Stimulated activated CD8-positive, alpha-beta memory T cell treated with anti-CD3 and anti-CD28 coated beads, Interleukin-15, amount 100 ng/mL, for 1 hour (primary cell): ENCODE measurements at places on chromosomes 1 and 21.

GRCh38 chr1:47561523-47562007 is 123.7 kb downstream of the FOXD2 start:
- DNase-seq: no peak

- DNase-seq: no peak
These were observed 75.4 kb downstream of the PLD5 start for GRCh38 chr1:242448910-242449645.

DNA sequence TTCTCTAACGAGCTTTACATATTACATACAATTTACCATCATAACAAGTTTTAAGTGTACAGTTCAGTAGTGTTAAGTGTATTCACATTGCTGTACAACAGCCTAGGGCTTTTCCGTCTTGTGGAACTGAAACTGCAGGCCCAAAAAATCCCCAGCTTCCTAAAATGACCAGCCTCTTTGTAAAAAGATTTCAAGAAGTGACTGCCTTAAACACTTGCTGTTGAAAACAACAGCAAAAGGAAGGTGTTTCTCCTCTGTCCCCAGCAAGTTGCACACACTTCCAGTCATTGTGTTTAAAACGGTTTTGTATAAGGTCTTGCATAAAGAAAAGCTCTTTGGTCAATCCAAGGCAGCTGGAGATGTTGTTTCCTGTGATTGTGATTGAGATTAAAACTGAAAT is 16.0 kb upstream of the GBP1 start:
- no peak for DNase-seq

GRCh38 chr1:119040489-119040888 is 52.3 kb upstream of the TBX15 start:
- DNase-seq: no peak

DNA sequence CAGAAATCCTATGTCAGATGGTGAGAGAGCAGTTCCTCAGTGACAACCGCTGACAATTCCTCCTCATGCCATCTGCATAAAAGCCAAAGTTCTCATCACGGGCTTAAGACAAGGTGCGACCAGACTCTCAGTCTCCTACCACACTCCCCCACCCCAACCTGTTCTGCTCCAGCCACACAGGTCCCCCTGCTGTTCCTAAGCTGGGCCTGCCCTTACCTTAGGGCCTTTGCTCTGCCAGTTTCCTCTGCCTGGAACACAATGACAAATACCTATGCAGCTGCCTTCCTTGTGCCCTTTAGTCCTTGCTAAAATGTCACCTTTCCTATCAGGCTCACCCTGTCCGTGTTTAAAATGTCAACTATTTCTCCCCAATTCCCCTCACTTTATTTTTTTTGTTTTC is 382.2 kb downstream of the NTNG1 start:
- DNase-seq: no peak

DNA sequence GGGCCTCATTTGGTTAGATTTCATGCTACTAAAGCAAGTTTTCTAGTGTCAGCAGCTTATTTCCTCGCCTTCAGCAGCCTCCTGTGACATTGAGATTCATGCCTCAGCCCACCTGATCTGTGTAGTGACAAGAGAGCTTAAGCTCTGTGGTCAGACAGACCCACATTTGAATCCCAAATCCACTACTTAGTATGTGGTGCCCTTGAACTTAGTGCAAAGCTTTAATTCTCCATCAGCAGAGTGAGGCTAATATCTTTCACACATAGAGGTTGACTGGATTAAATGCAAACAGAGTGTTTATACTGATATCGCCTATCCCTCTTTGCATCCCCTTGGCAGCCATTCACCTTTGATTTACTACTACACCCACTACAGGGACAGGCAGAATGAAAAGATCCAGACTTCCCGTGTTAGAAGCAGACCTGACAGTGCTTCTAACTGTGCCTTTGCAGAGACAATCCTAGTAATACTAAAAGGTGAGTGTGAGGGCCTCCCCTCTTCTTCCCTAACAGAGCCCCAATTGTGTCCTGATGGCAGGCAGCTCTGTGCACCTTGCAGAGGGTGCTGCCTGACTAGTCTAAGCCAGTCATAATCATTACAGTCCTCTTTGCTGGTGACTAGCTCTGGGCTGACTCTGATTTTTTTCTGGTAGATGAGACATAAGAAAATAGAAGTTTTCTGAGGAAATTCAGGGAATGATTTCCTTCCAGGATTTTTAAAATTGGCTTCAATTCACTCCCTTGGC is 264.0 kb downstream of the CTH start:
- DNase-seq: no peak

GRCh38 chr1:242318140-242318539 is 206.4 kb downstream of the PLD5 start:
- no peak for DNase-seq

- no peak for DNase-seq
These were observed 7.2 kb upstream of the IGSF3 start for GRCh38 chr1:116674751-116675150.

DNA sequence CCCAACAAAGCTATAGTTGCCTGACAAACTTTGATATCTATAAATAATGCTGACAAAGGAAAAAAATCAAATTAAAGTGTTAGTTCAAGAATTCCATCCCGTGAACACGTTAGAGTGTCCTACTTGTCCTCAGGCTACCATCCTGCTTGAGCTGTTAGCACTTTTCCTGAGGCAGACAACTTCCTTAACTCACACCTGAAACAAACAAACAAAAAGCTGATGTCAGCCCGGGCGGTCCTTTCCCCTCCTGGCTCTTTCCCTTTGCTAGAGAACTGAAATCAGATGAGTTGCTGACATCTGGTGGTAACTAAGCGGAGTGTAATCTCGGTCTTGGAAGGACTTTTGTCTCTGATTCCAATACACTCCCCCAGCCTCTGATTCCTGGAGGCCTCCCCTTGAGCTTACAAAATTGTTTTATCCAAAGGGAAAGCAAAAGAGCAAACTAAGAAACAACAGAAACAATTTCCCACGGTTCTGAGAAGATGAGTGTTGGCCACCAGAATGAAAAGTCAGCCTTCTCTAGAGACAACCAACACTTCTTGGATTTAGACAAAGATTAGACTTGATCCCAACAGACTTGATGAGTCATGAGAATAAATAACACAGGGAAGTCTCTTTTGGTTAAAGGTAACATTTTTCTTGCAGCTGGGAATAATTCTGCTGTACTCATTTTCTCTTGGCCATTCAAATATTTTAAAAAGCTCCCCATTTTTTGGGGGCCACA is 135.4 kb downstream of the PROX1 start:
- DNase-seq: no peak

DNA sequence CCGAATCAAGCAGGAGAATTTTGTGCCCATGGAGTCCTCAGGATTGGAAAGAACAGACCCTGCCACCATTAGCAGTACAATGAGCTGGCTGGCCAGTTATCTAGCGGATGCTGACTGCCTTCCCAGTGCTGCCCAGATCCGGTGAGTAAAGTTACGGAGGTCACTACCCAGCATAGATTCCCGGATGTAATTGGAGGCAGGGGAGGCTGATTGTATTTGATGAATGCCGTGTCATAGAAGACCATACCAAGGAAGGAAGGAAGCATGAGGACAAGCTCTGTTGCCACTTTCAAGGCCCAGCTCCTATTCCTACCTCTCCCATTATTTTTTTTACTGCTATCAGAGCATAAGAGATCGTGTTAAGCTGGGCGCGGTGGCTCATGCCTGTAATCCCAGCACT is 26.2 kb upstream of the VAMP3 start:
- no peak for DNase-seq

DNA sequence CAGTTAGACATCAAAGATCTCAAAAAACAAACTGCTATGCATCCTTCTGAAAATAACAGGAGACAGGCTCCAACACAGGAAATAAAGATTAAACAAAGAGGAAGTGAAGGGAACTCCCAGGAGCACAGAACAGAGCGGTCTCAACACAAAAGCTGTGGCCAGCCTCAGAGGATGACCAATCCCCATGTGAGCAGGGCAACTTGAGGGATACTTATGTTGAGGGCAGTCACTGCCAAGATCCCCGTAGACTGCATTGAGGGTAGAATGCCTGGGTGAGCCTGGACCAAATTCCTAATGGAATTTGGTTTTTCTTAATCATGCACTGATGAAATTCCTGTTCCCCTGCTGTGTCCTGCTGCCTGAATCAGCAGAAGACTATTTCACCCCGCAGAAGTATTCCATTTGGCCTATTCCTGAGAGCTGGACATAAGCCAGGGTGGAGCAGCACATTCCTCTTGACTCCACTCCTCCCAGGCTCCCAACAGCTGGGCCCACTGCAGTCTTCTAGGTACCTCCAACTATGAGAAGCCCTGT is 49.0 kb downstream of the JAK1 start:
- no peak for DNase-seq

- no peak for DNase-seq
These were observed 10.3 kb downstream of the UTP11 start for GRCh38 chr1:38022810-38023209.

DNA sequence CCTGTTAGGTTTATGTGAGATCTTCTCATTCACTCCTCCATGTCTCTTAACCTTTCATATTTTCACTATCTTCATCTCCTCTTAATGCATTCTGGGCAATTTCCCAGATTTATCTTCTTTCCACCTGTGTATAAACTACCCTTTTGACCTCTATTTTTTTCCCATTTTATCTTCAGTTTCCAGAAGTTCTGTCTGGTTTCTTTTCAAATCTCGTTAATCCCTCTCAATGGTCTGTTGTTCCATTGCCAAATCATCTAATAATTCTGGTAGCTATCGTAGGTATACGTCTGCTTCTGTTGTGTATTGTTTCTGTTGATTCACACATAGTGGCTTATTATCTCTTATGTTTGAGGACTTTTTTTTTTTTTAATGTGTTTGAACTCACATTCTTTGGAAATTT is 25.7 kb upstream of the HYI start:
- no peak for DNase-seq

GRCh38 chr1:246579818-246580217 is 13.6 kb downstream of the CNST start:
- DNase-seq: no peak

DNA sequence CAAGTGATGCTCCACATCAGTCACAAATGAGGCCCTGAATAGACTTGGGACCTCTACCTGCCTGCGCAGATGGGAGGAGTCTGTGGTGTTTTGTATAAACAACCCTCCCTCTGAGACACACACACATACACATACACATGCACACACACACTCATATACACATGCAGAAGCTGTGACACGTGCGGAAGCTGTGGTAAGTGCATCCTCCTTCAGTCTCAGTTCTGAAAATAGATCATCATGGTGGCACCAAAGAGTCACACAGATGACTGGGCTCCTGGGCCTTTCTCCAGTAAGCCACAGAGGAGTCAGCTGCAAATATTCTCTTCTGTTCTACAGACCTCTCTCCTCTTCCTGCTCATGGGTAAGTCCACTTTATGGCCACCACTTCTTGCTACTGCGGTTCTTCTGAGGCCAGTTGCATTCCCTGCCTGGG is at the start of gene LY9:
LY9 (plus strand) TSS at position 224 of the 433 bp plus-strand sequence; CDS start at position 238, 14 bp downstream.
- DNase-seq: peak; percentile 52

DNA sequence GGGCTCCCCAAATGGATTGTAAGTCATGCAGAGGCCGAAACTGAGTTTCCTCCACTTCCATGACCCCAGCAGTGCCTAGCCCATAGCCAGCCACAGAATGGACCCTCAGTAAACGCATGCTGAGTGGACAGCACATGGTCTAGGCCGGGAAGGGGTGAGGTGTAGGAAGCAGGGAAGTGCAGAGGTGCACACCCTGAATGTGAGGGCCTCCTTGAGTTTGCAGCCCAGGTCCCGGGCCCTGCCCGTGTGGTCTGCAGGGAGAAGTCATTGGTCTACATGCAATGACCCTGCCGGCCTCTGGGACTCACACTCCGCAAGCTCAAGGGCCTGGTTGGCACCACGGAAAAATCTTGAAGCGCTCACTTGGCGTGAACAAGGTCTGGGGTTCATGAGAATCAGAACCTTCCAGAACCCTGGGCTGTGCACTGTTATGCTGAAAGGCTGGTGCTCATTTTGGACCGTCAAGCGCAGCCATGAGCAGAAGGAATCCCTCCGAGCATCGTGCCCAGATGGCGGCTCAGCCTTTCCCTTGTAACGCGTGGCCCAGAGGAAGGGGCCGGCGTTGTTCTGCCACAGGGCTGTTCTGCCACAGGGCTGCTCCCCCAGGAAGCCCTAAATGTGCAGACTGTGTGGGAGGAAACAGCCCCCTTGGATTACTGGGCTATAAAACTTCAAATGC is 66.4 kb downstream of the PSMG1 start:
- no peak for DNase-seq

DNA sequence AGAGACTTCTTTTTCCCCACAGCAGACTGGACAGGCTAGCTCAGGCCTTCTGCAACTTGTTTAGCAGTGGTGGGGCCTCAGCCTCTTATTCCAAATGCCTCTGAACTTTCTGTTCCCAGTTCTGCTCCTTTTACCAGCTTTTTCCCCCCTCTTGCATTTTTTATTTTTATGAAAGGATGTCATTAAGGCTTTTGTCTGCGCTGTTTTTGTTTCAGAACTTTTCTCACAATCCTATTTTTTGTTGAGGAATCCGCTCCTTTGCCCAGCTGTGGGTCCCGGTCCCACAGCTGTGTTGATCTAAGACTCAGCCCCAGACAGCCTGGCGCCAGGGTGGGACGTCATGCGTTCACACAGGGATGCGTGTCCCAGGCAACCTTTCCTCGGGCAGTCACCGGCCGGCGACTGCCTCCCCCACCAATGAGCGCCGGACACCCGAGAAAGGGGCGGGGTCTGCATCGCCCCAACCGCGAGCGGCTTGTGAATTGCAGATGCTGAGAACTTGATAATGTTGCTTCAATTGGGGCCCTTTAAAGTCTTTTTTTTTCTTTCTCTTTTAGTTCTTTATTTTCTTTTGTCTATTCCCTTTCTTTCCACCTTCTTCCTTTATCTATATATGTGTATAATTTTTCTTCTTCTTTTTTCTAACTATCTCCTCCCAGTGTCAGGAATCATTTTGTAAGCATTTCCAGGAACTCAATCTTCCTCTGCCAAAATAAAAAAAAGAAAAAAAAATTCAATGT is 3.0 kb upstream of the ID3 start:
- DNase-seq: no peak

DNA sequence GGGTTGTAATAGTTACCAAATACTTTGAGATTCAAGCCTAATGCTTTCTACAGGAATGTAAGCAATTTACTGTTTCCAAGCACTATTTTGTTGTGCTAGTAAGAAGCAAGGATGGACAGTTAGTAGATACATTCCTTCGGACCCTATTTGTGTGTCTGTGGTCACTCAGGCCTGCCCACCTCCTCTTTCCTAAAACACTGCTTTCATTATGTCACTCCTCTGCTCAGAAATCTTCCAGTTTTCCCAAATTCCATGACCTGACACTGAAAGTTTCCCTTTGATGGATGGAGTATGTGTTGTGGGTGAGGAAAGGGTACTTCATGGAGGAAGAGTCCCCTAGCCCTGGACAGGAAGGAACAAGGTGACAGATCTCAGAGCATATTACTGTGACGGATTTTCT is 141.1 kb downstream of the DISP1 start:
- no peak for DNase-seq
